ENCODE measurements at places on chromosomes 13 and 19.
A peak's percentile ranks its signal among the peaks of the same experiment; 100 is the strongest.

GRCh38 chr13:93268327-93269028 lies 41.9 kb downstream of the GPC6 start:
- no peak for DNase-seq

GRCh38 chr19:53634768-53635167 lies 3.0 kb downstream of the DPRX start:
- no peak for DNase-seq

GRCh38 chr19:57675881-57676280 lies 5.9 kb upstream of the ZNF551 start:
- no peak for DNase-seq

DNA sequence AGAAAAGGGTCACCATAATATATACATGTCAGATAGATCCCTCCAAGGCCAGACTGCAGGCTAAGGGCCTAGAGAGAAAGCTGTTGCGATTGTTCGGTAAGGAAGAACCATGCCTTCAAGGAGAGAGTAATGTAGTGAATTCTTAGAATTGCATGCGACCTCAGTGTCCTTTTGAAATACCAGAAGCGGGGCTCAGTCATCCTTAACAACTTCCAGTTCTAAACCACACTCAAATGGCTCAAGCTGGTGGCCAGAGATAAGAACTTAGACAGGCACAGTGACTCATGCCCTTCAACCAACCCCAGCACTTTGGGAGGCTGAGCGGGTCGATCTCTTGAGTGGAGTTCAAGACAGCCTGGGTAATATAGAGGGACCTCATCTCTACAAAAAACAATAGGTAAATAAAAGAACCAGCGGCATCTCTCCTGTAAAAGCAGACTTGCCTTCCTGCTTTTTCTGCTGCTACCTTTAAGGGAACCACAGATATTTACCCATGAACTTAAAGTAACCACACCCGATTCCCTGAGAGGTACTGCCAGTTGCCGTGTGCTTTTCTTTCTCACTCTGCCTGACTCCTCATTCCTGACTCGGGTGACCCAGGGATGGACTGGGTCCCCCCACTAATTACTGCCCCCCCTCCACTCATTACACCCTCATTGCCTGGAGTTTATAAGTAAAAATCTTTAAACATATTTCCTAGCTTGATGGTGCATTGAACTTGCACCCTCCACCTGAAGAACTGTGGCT lies 15.4 kb upstream of the SIGLEC6 start:
- DNase-seq = no peak

DNA sequence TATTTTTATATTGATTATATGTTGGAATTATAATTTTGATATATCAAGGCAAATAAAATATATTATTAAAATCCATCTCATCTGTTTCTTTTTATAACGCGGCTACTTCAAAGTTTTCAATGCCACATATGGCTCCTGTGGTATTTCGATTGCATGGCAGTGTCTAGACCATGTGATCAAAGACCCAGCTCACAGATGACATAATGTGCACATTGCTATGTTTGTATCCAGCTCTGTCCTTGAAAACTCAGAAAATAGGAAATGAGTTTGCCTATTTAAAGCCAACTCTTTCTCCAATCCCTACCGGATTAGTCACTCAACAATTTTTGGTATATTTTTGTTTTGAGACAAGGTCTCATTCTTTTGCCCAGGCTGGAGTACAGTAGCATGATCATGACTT lies 26.2 kb downstream of the TMTC4 start:
- no peak for DNase-seq

DNA sequence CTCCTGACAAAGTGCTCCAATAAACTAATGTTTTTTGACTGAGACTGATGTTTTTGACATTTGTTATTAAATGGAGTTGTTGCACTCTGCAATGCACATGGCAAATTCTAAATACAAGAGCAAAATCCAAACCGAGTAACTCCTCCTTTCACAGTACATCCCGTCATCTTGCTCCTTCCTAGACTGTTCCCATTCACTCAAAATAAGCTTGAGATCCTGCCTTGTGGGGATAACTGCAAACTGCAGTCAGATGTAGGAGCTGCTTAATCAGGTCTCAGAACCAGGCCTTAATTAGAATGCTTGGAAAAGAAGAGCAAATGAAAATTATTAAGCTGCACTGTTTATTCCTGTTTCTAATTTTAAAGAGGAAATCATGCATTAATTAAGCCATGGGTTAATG lies 134.8 kb upstream of the SPRY2 start:
- DNase-seq = no peak

DNA sequence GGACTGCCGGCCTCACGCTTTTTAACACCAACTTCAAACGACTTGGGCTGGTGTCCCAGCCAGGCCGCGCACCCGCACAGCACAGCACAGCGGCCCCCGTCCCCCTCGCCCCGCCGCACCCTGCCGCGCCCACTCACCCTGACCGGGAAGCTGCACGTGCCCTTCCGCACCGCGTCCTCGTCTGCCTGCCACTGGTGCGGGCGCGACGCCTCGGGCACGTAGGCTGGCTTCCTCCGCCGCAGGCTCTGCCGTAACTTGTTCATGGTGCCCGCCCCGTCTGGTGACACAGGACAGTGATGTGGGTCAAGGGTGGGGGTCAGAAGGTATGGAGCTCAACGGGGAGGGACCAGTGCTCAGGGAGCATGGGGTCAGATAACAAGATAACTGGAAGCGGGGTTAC lies 6.2 kb downstream of the NUMBL start:
- DNase-seq = no peak

DNA sequence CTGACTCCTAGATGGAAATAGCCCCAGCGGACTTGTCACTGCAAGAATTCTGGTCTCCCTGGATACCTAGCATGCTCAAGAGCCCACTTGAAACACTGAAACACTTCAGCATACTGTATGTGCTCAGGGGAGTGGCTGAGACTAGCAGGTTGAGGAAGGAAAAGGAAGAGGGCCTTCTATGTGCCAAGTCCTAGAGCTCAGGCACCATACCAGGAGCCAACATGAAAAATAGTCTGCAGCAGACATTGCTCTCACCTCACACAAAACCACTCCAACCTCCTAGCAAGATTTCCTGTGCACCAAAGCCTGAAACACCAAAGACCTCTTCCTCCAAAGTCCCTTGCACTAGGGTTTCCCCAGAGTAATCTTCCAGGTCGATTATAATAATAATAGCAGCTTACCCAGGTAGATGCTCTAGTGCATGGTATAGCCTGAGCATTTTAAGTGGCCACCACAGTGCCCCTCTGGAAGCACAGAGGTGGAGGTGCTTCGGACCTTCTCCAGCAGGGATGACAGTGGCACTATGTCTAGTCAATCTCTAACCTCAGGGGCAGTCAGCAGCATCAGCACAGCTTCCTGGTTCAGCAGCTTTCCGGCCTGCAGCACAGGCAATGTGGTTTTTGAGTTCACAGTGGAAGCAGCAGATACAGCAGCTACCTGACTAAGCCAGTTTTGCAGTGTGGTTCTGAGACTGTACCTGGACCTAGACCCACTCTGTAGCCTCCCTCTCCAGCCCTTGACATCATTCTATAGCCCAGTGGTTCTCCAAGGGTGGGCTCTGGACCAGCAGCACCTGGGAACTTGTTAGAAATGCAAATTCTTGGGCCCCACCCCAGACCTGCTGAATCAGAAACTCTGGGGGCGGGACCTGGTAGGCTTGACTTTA lies 45.6 kb upstream of the UBE2L5 start:
- no peak for DNase-seq

DNA sequence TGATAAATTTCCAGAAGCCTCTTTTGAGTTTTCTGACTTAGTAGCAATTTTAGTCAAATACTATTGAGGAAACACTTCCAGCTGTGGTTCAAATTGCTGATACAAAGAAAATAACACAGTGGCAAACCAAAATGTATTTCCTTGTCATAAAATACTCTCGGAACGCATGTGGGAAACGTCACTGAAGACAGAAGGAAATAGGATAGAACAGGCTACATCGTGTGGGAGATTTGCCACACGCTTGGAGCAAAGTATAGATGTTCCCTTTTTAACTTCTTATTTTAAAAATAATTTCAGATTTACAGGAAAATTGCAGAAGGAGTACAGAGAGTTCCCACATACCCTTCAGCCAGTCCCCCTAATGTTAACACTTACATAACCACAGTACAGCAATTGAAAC lies 88.8 kb downstream of the ING1 start:
- DNase-seq = no peak

DNA sequence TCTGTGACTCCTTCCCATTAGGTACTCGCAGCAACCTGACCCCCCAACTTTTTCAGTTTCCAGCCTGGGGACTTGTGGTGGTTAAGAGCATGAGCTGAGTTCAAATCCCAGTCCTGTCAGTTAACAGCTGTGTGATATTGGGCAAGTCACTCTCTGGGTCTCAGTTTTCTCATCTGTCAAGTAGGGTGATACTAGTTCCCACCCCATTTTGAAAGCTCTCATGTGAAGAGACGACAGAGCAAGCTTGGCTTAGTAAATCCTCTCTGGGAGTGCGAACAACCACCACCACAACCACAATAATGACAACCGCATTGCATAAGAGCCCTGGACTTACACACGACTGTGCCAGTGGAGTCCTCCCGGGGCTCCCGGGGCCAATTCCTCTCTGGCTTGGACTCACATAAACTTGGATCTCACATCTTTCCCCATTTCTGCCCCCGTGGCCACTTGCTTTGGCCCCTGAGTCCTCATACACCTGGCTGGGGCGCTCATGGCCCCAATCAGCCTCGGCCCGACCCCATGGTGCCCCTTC lies 454 bp downstream of the BLVRB start:
- peak; percentile 26 for DNase-seq

- peak; percentile 68 for DNase-seq
These were observed at the start of gene DLL3 for GRCh38 chr19:39498798-39499642. TSS of gene DLL3 (plus strand) at chr19:39498947. CDS start at chr19:39498975, 28 bp downstream.

GRCh38 chr19:16283210-16284061 lies 41.2 kb upstream of the KLF2 start:
- no peak for DNase-seq

GRCh38 chr19:11166281-11167142 lies 10.9 kb upstream of the SPC24 start:
- DNase-seq = no peak

DNA sequence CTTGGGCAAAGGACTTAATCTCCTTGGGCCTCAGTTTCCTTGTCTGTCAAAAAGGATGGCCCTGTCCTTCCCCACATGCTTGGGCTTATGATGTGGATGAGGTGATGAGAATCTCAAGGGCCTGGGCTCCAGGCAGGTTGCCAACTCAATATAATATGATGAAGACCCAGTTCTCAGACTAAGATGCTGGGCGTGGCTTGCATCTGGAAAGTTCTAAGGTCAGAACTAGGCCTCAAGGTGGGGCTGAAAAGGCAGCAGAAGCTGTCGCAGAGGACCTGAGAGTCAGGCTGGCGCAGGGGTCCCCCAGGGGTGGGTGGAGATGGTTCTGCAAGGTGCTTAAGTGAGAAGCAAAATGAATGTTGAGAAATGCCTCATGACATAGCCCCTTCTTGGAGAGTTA lies 58.8 kb downstream of the RGCC start:
- DNase-seq = no peak

DNA sequence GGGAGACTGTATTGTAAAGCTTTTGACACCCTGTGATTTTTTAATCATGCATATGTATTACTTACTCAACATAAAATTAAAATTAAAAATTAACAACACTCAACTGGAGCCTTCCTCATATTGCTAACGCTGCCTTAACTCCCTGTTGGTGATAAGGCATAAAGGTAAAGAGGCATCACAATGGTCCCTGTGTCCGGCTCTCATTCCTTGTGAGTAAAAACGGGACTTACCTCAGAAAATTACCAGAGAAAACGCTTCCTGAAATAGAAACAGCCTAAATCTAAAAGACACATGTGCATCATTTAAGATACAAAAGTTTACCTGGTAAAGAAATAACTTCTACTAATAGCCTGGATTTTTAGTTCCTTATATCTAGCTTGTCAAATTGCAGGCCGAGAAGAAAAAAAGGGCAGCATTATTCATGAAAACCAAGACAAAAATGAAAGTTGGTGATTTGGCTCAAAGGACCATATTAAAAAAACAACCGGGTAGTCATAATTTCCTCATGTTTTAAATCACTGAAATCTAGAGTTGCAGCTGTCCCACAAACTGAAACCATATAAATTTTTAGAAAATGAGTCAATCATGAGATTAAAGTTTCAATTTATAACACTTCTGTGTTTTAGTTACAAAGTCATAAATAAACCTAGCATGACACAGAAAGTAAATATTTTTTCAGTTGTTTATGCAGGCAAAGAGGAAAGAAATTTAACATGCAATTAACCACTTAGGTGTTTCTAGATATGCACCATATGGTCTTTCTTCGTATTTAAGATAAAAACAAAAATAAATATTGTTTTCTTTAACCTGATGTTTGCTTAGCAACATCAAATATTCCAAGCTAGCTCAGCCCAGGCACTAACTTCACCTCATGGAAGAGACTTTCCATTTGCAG lies 94.7 kb downstream of the MIPEP start:
- DNase-seq = no peak

GRCh38 chr13:40379794-40380578 lies 286.5 kb downstream of the FOXO1 start:
- no peak for DNase-seq

DNA sequence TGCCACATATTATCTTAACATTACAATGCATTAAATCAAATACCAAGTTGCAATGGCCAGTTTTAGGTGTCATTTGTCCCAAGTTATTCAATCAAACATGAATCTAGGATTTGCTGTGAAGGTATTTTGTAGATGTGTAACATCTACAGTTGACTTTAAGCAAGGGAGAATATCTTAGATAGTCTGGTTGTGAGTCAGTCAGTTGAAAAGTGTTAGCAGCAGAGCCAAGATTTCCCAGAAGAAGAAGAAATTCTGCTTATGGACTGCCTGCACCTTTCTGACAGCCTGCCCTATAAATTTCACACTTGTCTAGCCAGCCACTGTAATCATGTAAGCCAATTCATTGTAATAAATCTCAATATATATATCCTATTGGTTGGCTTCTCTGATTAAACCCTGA lies 41.3 kb upstream of the INTS6 start:
- DNase-seq = no peak

DNA sequence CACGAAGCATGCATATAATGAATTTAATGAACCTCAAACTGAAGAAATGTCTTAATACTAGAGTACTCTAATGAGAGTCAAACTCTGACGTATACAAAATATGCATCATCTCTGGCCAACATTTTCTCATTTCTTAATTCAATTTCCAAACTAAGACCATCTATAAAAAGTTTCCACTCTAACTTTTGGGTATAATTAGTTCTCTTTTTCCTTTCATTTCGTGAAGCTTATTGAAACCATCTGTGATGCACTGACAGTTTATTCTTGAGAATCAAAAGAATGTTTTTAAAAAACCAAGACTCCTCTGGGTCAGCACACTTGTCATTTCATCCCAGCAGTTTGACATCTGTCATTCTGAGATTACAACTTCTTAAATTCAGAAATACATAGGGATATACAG lies 90.0 kb downstream of the CAB39L start:
- no peak for DNase-seq

DNA sequence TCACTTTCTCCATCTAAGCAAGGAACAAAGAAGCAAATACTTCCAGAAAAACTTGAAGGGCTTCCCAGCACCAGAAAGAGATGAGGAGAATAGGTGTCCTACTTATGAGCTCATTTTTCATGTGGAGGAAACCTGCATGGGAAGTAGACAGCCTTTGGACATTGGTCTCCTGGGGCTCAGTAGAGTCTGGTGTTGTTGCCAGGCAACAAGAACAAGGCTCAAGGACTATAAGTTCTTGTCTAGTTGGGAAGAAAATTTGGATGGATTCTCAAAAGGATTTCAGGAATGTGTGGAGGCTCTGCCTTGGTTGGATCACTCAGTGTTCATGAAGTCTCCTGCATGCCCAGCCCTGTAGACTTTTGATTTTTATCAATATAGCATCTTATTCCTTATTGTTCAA lies 84.5 kb downstream of the MBNL2 start:
- DNase-seq = no peak

GRCh38 chr13:64640002-64640401 lies 2590.1 kb downstream of the PCDH9 start:
- peak; percentile 95 for DNase-seq

- no peak for DNase-seq
These were observed 547 bp downstream of the ABCC4 start for GRCh38 chr13:95300625-95301182.

Measured in NCI-H748 treated with DMSO at 0.1 percent for 48 hours (cell line).